ENCODE measurements at places on chromosomes 5 and 9.

- no peak for DNase-seq
Observed at GRCh38 chr5:31847354-31847753, 208.4 kb downstream of the PDZD2 start.

DNA sequence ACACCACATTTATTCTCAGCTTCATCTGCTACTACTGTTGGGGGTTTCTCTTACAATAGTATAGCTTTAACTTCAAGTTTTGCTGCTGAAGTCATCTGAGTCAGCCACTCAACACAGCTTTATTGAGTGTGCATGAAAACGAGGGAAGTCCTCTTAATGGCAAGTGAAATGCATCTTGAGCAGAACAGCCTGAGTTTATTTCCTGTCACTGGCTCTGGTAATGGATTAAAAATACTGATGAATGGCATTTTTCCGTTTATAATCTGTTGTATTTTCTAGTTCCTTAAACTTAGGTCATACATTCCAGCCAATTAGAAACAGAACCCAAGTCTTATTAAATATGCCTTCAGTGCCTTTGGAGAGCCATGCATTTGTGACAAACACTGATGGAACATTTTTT is 238.6 kb downstream of the SLF1 start:
- DNase-seq = no peak

DNA sequence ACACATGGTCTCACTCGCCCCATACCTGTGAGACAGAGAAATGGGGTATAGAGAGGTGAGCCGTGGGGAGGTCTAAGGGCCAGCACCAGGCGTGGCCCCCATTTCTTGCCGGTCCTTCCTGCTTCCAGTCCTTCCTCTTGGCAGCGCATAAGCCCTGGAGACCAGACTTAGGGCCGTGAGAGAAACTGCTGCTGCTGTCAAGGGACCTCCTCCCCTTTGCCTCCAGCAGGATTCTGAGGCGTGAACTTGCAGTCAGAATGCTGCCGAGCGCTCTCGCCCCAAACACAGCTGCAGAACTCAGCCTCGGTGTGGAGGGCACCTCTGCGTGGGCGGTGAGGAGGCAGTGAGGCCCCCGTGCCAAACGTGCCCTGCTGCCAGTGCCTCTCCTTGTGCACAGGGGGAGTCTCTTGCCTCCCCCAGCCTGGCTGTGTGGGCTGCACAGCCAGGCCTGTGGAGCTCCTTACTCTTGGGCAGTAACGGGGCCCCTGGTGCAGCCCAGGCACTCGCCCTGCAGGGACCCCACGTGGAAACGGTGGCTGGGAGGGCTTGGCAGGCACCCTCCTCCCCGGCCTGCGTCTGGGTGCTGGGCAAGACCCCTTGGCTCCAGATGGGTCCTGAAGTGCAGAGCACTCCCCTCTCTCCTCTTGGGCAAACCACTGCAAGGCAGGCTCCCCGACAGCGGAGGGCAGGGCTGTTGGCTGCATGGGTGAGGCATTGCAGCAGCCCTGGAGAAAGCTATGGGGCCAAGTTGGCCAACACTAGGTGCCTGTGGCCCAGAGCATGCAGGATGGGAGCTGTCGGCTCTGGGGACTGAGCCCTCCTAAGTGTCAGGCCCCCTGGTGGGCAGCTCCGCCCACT is 85.4 kb downstream of the RXRA start:
- DNase-seq = no peak

DNA sequence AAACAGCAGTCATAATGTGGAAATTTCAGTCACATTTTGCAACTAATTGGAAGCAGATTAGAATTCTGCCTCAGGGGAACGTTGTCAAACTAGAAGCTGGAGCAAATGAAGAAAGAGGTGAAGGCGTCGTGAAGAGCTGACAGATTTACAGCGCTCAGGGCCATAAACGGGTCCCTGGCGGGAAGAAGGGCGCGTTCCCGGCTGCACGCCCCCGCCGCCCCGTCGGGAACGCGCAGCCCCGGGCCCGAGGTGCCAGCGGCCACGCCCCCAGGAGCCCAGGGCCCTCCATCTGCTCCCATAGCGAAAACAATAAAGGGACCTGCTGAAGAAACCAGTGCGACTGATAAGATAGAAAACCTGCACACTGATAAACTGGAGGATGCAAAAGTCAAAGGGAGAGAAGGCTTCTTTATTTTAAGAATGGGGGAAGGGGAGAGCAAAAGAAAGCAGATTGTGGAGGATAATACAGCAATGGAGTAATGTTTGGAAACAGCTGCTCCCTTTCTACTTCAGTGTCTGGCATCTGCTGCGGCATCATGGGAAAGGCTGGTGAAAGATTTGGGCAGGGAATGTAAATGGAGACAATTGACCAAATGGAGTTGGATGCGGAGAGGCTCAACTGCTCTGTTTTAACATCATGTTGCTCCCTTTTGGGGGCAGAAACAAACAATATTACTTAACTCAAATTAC is 11.1 kb downstream of the ZNF608 start:
- no peak for DNase-seq

DNA sequence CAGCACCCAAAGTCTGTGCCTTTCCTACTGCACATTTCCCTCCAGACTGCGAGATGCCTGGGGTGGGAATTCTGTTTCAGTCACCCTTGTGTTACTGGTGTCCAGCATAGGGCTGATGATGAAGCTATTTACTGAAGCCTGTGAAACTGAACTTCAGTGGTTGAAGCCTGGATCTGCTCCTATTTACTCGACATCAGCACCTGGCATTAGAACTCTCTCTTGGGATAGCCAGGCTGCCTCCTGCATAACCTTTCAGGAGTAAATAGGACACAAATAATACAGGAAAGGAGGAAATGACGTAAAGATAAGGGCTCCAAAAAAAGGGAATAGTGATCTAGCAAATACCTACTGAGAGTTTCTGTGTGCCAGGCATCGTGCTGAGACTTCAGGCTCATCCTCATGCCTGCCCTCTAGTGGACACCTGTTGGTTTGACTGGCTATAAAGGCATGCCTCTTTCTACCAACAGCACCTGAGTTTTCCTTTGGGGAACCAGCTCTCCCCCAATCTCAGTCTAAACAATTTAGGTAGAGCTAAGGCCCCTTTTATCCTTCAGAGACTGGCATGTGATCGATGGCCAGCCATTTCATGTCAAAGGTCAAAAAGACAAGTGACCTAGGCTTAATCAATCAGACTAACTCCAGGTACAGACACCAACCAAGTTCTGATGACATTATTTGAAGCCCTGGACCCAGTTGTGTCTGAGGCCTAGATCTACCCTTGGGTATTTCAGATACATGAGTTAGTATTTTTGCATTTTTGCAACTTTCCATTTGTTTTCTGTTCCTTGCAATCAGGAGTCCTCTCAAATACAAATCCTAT is 192.1 kb upstream of the TRIM32 start:
- no peak for DNase-seq

Measured in IMR-90 (cell line).